ENCODE measurements at places on chromosomes 7 and 10. TPM values are rescaled to one million over a fixed set of nuclear protein-coding genes. Genes with fewer than 3 reads are reported as not detected.

The MKI67 gene
- 41.8 TPM for total RNA-seq

The GPR22 gene
- not detected for total RNA-seq

DNA sequence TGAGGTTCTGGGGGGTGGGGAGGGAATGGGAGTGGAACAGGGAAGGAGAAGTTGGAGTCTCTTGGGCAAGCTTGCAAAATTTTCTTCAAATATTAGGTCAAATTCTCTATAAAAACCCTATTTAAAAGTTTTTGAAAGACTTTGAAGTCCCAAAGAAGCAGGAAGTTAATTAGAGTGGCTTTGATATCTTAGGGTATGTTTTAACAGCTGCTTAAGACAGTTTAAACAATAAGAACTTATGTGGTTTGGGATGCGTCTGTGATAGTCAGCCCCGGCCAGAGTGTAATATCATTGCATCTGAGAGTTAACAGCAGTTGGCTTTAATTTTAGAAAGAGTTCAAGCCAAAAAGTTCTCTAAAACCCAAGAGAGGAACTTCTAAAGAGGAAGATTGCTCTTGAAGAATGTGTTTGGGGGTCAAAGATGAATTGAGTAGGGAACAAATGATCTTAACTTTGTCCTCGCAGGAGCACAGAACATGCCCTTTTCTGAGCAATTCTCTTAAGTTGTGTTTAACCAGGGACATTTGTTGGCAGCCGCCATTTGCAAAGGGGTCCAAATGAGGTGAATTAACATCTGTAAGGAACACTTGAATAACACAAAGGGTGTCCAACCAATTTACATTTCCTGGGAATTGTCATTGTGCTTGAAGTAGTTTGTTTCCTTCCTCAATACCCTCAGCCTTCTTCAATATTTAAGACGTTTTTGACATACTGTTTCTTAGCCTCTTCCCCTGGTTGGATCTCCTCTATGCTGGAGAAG is 182.4 kb downstream of the PTEN start:
- DNase-seq, result peak; percentile 56

The PRKAR2B gene
- 3.7 TPM for total RNA-seq

The COL17A1 gene
- total RNA-seq, result 2.6 TPM

- DNase-seq, result no peak
Measured at GRCh38 chr10:43194266-43194665, 56.0 kb downstream of the CSGALNACT2 start.

The DKK1 gene
- 7.3 TPM for total RNA-seq

- DNase-seq, result peak; percentile 63
Measured at GRCh38 chr7:55532150-55532917, 40.0 kb downstream of the VOPP1 start.

DNA sequence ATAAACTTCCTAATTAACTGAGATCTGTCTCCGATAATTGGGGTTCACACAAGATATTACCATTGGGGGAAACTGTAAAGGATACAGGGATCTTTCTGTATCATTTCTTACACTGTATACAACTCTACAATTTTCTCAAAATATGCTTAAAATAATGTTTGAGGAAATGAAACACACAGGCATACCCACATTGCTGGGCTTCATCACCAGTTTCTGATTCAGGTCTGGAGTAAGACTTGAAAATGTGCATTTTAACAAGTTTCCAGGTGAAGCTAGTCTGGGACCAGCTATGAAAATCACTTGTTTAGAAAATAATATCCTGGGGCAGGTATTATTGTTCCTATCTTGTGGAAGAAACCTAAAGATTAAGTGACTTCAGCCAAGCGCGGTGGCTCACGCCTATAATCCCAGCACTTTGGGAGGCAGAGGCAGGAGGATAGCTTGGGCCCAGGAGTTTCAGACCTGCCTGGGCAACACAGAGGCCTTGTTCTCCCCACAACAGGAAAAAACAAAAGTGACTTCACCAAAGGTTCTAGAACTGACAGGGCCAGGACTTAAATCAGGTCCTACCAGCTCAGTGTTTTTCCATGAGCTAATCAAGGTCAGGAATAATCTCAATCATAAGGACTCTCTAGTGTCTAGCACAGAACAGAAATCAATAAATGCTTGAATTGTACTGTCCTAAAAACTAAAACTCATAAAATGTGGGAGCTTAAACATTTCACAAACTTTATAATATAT is 12.6 kb downstream of the TOMM7 start:
- no peak for DNase-seq

DNA sequence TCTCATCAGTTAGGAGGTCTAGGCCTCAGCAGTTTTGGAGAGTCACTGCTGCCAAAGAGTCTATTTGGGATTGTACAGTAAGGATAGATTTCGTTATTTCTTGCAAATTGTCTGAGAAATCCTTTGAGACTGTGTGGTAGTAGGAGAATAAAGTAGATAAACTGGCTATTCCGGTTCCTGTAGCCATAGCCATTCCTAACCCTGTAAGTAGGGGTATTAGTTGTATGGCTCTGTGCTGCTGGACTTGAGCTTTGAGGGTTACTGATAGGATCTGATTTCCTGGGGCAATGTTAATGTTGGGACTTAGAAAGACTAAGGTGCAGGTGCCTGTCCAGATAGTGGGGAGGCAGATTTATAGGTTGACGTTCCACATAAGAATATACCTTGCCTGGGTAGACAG is 36.1 kb upstream of the ZNF138 start:
- DNase-seq, result no peak

The ETV1 gene
- 91.5 TPM for total RNA-seq

DNA sequence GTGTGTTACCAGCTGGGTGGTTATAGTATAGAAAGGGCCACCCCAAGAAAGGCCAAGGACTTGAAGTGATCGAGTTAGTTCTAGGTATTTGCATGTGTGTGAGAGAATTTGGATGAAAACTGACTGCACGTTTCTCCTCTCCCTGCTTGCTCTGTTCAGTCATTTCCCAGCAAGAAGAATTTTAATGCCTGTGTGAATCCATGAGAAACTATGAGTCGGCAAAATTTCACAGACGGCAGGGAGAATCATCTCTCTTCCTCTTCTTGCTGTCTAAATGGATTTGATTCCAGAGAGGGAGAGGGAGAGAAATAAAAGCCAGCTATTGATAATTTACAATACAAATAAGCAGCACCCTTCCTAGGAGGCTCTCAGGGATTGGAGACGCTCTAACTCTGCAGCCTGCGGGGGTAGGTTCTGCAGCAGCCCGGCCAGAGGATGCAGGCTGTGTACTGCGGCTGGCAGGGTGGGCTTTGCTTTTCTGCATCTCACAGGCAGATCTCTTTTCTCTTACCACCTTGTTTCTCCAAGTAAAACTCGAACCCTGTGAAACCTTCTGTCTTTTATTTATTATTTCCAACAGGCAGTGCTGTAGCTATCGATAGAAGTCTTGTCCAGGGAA is 183.6 kb downstream of the TCF7L2 start:
- DNase-seq, result peak; percentile 5

- peak; percentile 31 for DNase-seq
Measured at GRCh38 chr10:69742928-69743602, 58.6 kb upstream of the COL13A1 start.

GRCh38 chr10:84988011-84988410 is 659.6 kb downstream of the CCSER2 start:
- DNase-seq, result no peak

DNA sequence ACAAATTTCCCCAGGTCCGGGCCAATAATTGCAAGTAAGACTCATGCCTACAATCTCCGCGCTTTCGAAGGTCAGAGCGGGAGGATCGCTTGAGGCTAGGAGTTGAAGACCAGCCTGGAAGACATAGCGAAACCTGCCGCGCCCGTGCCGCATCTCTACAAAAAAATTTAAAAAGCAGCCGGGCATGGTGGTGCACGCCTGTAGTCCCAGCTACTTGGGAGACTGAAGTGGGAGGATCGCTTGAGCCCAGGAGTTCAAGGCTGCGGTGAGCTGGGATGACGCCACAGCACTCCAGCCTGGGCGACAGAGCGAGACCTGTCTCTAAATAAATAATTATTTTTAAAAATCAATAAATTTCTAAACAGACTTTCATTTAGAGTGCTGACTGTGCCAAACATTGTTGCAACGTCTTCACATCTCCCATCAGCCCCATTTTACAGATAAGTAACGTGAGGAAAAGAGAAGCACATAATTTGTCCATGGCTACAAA is 494 bp upstream of the CFAP43 start:
- DNase-seq, result no peak

- no peak for DNase-seq
Measured at GRCh38 chr7:121305109-121305508, 23.7 kb upstream of the WNT16 start.

The GPNMB gene
- total RNA-seq, result 146 TPM

The AQP1 gene
- total RNA-seq, result 70.4 TPM

The FASTK gene
- 66.5 TPM for total RNA-seq

All from RPMI7951 (cell line).